Femur (tissue), 1 donor: ENCODE measurements at places on chromosomes 3 and 15.

GRCh38 chr3:69092030-69092516, 7.3 kb downstream of the ARL6IP5 start:
- DNase-seq = no peak

DNA sequence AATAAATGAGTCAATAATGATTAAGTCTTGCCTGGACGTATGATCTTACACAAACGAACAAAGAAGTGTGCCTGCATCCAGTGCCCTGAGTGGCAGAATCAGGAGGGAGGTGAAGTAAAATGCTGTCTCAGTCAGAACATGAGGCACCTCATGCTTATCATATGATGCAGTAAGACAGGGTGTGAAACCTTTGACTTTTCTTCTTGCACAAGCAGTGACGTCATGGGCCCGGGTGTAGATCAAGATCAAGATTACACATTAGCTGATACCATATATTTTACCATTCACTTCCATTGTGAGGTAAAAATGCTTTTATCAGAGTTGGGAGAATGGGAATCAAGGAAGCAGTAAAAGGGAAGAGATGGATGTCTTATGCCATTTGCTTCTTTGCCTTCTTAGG, 291.6 kb upstream of the PLSCR5 start:
- DNase-seq = no peak

DNA sequence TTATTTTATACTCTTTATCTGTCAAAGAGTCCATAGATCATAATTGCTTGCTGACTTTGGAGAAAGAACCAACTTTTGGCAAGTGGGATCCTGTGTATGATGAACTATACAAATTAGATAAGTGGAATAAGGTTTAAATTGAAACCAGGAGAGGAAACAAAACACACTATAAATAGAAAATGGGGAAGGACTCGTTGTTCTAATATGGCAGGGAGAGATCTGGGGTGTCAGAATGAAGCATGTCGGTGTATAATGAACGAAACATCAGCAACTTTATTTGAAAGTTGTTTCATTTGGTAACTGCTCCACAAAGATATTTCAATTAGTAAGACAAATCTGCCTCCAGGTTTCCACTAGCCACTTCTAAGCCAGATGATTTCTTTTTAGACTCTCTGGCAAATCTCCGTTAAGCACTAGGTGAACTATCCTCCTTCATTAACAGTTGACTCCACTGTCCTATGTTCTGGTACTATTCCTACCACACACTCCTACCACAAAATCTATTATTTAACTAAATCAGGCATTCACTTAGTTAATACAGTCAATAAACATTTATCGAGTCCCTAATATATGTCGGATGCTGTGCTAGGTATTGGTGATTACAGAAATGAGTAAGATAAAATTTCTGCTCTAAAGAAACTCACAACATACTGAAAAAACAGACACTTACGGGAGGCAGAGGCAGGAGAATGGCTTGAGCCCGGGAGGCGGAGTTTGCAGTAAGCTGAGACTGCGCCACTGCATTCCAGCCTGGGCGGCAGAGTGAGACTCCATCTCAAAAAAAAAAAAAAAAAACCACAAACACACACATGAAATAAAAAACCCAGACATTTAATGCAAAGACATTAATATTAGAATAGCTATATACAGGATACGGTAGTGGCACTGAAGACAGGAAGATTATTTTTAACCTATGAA, 20.1 kb downstream of the SLC15A2 start:
- DNase-seq = no peak

DNA sequence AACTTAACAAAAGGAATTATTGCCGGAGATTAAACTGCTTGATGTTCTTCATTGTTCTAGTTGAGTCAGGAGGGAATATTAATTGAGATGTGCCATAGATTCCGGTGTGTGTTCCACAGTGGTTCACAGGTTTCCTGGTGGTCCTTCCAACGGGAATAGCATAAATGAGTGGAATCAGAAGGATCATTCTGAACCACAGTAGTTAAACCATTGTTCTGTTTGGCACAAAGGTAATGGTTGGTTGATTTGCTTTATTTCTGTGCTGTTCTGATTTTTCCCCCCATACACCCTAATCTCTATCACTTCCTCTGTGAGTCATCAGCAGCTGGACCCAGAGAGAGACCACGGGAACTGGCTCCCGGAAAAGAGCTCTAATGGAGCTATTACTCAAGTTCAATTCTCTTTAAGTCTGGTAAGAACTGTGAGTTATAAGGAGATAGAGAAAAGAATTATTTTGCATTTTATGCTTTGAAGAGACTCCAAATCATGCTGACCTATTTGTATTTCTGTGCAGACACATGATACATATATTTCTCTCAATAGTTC, 627.2 kb downstream of the ZIC1 start:
- DNase-seq = no peak

GRCh38 chr3:88000853-88001252, 58.0 kb downstream of the CGGBP1 start:
- no peak for DNase-seq

DNA sequence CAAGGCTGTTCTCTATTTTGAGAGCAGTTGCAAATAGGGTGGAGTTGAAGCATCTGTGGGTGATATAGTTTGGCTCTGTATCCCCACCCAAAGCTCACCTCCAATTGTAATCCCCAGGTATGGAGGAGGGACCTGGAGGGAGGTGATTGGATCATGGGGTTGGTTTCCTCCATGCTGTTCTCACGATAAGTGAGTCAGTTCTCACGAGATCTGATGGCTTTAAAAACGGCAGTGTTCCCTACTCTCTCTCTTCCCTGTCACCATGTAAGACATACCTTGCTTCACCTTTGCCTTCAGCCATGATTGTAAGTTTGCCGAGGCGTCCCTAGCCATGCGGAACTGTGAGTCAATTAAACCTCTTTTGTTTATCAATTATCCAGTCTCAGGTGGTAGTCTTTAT, 21.0 kb downstream of the CHST2 start:
- DNase-seq = no peak

DNA sequence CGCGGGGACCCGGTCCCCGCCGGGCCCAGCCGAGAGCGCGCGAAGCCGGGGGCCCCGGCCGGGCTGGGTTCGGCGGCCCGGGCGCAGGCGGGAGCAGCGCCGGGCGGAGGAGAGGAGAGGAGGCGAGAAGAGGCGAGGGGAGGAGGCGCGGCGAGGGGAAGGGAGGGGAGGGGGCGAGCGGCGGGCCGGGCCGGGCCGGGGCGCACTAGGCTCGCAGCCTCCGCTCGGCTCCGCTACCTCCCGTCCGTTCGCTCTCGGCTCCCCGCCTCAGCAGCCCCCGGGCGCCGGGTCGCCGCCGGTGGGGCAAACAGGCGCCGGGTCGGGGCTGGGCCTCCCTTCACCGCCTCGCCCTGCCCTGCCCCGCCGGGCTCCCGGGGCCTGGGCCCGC, 351 bp downstream of the INSYN1 start:
- DNase-seq = peak; percentile 62

- no peak for DNase-seq
Observed at GRCh38 chr3:32083702-32084270, 22.6 kb upstream of the GPD1L start.

DNA sequence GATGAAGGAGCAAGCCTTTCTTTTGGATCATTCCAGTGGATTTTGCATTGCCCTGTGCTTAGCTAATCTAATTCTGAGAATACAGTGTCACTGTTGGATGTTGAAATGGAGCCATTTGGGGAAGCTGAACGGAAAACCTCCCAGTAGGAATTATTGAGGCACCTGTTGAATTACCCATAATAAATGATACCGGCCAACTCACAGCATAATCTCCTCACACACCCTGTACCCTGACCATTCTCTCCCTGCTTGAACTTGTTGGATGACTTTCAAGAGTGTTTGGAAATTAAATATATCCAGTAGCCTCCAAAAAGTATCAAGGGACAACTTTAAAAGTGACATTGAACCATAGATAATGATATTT, 171.4 kb upstream of the HES1 start:
- DNase-seq = no peak

DNA sequence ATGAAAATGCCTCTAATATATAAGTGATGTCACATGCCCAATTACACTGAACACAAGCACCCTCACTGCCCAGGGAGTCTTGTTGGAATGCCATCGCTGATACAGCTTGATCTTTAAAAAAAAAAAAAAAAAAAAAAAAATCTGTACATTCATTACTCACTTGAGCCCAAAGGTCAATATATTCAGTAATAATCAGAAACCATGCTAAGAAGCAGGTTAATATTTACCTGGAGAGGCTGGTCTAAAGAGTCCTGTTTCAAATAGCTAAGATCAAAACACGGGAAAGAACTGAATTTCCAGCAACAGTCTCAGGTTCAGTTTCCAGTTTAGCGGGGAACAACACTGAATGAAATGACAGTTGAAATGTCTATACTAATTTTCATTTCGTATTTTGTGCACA, 109.9 kb downstream of the UACA start:
- no peak for DNase-seq

GRCh38 chr3:156207802-156208685, 87.7 kb downstream of the KCNAB1 start:
- no peak for DNase-seq

DNA sequence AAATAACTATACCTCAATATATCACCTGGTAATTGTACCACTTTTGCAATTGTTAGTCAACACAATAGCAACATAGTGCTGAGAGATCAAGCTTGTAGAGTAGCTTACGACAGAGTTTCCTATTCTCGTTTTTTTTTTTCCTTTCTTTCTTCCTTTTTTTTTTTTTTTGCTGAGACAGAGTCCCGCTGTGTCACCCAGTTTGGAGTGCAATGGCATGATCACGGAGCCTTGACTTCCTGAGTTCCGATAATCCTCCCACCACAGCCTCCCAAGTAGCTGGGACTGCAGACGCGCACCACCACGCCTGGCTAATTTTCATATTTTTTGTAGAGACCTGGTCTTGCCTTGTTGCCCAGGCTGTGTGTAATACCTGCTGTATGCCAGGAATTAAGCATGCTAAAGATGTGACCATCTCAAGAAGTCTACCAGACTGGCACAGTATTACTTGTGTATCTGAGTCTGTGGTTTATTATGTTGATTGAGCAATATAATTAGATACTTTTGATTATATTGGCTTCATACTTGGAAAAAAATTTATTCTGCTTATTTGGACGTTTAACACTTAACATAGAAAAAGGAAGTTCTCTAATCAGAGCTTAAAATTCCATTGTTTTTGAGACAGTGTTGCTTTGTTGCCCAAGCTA, 3.0 kb downstream of the SELENOT start:
- no peak for DNase-seq

GRCh38 chr15:81011593-81011992, 10.9 kb downstream of the TLNRD1 start:
- DNase-seq = no peak

GRCh38 chr15:56815247-56815646, 81.9 kb upstream of the ZNF280D start:
- DNase-seq = peak; percentile 30
